ENCODE measurements at places on chromosomes 2 and 18.

DNA sequence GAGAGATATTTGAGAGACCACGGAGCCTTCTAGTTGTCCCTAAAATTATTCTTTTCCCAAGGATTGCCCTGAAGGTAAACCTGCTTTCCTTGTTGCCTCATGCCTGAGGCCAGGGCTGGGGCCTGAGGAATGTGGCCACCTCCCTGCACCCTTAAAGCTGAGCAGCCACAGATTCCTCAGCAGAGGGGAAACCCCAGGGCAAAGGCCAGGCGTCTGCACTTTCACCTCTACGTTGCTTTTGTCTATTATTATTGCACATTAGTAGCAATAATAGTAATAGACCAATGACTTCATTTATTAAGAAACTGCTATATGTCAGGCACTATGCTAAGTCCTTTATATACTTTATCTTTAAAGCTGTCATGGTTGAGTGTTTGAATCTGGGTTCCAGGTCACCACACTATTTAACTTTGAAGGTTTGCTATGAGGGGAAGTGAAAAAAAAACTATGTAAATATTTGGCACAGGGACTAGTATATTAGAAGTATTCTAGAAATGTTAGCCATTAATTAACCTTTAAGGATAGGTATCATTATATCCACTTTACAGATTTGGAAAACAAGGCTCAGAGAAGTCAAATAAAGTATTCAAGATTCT, 104.2 kb downstream of the LRRC30 start:
- no peak for DNase-seq

- DNase-seq = no peak
These were observed 202.1 kb upstream of the ACVR2A start for GRCh38 chr2:147642765-147643164.

GRCh38 chr2:177731384-177731783, 338.8 kb downstream of the AGPS start:
- DNase-seq = no peak

- DNase-seq = no peak
These were observed 174.2 kb downstream of the WDR7 start for GRCh38 chr18:56825321-56825720.

DNA sequence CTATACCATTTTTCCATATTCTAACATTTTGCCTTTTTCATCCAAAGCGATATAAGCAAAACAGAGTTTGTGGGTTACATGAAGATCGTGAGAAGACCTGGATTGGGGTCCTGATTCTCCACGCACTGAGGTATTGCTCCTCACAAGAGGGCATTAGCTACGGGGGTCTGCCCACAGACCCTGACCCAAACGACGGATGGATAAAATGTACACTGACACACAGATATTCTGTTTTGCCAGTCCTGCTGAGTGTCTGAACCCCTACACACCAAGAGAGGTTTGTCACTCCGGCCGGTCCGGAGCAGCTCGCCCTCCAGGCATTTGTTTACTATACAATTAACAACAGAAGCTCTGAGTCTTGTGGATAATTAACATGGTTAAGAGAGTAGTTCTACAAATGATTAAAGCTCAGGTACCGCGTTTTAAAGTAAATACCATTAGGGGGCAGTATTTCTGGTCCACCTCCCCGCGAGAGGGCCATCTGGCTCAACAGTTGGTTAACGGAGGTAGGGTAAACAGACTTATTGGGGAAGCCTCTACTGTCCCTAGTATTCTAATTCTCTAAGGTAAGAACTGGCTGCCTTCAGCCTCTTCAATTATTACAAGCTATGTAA, 28.4 kb downstream of the SCYGR8 start:
- no peak for DNase-seq

GRCh38 chr2:113105047-113105785, 22.2 kb upstream of the IL1RN start:
- DNase-seq = no peak

GRCh38 chr2:134626781-134627180, 92.0 kb downstream of the TMEM163 start:
- no peak for DNase-seq

- DNase-seq = no peak
These were observed 97.2 kb upstream of the GPR45 start for GRCh38 chr2:105144152-105144940.

DNA sequence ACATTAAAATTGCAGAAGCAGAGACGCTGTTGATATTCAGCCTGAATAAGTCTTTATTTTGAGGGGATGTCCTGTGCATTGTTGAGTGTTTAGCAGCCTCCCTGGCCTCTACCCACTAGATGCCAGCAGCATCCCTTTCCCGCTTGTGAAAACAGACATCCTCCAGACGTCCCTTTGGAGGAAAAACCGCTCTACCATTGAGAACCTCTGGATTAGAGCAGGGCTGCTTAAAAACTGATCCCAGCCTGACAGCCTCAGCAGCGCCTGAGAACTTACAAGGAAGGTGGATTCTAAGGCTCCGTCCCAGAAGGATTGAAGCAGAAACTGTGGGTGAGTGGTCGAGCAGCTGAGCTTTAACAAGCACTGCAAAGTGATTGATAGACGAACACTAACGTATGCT, 349.7 kb downstream of the CYRIA start:
- no peak for DNase-seq

Data from T follicular helper cell (primary cell).